ENCODE measurements at places on chromosomes 12 and 14.

DNA sequence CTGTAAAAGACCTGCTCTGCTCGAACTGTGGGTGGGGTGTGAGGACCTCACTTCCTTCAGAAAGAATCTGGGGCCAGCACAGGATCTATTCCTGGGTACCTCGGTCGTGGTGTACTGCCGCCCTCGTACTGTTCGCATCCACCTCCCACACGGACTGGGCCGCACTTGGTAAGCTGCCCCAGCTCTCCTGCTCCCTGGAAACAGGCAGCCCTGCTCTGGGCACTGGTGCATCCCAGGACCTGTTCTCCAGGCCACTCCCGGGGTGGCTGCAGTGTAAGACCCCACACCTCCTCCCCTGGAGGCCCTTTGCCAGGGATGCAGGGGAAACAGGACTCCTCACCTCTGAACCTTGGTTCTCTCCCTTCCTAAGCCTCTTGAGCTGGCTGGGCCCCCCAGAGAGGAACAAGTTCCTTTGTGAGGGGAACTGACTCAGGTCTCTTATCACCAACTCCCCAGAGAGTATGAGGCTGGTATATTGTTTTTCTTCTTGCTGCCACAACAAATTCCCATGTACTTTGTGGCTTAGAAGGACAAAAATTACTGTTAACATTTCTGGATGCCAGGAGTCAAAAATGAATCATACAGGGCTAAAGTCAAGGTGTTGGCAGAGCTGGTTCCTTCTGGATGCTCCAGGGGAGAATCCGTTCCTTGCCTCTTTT, 276.5 kb downstream of the NUAK1 start:
- DNase-seq: peak; percentile 61

DNA sequence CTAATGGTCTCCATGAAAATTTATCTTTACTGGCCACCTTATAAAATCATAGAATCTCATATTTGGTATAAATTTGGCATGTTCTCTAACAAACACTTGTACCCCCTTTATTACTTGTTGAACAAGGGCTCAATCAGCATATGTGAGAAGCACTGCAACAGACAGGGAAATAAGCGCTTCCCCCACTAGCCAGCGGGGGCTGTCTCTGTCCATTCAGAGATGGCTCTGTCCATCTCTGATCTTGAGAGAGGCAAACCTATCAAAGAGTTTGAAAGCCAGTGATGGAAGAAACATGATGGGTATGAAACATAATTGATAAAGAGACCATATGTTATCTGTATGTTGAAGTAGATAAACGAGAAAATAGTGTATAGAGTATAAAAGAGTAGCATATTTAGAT, 326.8 kb downstream of the PDZRN4 start:
- peak; percentile 2 for DNase-seq

DNA sequence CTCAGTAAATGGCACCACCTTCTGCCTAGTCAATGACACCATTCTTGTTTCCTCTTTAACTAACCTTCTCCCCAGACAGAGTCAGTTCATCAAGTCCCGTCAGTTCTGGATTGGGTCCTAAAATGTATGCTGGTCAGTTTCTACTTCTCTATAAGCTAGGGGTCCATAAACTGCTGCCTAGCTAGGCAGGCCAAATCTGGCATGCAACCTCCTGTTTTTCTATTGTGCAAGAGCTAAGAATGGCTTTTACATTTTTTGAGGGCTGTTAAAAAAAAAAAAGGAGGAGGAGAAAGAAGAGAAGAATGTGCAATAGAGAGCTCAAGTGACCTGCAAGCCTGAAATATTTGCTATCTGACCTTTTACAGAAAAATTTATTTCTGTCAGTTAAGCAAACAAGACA, 6.4 kb upstream of the TMED10 start:
- DNase-seq: peak; percentile 83

- peak; percentile 62 for DNase-seq
Measured at GRCh38 chr12:105487963-105488362, 157.5 kb downstream of the C12orf75 start.

DNA sequence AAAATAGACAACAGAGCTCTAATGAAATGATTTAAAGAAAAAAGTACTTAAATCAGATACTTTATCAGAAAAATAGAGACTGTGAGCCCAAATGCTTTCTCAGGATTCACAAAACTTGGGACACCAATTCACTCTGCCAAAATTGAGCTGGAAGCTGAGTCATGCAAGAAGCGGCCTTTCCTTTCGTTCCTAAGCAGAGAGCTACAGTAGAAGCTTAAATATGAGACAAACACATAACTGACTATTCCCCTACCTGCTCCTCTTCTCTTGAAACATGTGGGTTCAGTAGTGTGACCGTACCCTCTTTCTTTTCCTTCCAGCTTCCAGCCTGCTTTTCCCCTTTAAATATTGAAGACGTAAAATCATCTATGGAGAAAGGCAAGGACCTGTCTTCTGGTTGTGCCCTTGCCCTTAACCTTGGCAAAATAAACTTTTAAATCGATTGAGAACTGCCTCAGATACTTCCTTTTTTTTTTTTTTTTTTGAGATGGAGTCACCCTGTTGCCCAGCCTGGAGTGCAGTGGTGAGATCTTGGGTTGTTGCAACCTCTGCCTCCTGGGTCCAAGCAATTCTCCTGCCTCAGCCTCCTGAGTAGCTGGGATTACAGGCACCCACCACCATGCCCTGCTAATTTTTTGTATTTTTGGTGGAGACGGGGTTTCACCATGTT, 4.4 kb upstream of the SDS start:
- DNase-seq: peak; percentile 78

DNA sequence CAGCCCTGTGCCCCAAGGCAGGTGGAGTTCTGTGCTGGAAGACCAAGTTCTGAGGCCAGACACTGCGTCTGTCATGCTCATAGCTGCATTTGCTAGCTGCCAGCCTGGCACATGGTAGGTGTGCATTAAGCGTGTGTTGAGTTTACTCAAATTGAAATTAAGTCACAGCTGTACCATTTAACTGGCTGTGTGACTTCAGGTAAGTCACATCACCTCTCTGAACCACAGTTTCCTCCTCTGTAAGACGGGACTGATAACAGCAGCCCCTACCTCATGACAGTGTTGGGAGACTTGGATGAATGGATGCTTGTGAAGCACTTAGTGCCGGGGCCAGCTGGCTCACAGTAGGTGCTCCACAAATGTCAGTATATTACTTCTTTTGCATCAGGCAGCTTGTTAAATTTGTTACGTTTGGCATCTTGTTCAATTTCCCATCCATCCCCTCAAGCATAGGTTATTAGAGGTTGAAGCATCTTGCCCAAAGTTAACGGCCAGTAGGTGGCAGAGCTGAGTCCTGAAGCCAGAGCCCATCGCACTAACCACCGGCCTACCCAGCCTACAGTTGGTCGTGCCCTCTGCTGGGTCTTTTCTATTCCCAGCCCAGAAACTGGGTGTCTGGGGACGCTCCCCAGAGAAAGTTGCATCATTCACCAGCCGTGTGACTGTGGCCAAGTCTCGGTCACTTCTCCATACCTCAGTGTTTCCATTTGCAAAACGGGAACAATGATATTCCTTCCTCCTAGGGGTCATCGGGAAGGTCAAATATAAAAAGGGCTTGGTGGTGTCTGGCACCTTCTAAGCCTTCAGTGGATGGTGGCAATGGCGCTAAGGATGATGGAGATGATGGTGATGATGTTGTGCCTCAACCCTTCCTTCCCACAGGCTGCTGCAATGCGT, 4.5 kb downstream of the DAO start:
- peak; percentile 50 for DNase-seq

GRCh38 chr14:28020112-28020511, 746.5 kb upstream of the FOXG1 start:
- DNase-seq: no peak

All from cardiac fibroblast (primary cell).